ENCODE measurements at places on chromosomes 11 and 22.

DNA sequence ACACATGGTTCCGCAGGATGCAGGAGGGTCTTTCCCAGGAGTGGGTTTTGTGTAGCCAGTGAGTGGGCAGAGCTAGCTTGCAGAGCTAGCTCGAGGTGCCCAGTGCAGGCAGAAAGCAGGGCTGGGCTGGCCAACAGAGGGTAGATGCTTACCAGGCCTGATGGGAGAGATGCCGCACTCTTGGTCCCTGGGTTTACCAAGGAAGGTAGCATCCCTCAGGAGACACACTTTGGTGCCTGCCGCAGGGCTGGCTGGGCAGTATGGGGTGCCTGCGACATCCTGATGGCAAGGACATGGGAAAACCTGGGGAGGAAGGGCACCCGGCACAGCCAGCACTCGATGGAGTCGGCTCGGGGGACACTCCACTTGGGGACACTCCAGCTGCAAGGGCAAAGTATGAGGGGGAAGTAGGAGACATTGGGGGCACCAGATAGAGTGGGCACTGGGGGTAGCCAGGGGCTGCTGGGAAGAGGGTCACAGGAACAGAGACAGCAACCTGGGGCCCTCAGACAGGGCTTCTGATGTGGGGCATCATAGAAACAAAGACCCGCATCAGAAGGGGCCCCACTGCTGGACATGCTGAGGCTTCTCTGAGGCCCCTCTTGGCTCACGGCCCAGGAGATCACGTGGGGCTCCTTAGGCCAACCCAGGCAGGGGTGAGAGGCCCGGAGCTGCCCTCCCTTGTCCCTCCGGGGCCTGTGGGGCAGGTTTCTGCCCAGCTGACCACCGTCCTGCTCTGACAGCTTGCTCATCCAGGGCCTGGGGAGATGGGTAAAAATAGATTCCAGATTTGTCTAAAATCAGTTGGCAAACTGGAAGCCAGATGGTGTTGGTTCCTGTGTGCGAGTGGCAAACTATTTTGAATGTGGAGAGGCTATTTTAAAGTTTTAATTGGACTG is 89.8 kb downstream of the MORC2 start:
- ATAC-seq, result peak; percentile 65

GRCh38 chr11:73645972-73646631 is at the start of gene PLEKHB1:
Gene PLEKHB1 (plus strand): TSS chr11:73646581. CDS start chr11:73646609, 28 bp downstream.
- no peak for ATAC-seq

GRCh38 chr11:86140334-86140990 is 71.6 kb upstream of the PICALM start:
- ATAC-seq, result no peak

DNA sequence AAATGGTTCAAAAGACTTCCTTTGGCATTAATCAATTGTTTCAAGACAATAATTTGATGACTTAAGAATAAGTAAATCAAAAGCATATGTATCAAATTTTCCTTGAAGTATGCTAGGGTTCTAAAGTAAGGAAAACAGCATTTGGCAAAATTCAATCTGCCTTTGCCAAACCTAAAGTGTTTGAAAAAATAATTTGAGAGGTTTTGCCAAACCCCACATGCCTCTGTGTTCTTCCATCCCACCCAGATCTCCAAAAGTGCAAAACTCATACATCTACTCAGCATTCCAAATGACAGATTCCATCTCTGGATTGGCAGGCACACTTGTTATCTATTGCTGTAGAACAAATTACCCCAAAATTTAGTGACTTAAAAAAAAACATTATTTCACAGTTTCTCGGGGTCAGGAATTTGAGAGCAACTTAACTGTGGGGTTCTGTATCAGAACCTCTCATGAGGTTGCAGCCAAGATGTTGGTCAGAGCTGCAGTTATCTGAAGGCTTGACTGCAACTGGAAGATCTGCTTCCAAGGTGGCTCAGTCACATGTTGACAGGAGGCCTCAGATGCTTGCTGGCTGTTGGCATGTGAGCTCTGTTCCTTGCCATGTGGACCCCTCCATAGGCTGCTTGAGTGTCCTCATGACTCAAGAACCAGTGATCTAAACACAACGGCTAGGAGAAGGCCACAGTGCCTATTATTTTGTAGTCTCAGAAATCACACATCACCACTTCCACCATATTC is 100.6 kb upstream of the ARHGAP42 start:
- ATAC-seq, result no peak

DNA sequence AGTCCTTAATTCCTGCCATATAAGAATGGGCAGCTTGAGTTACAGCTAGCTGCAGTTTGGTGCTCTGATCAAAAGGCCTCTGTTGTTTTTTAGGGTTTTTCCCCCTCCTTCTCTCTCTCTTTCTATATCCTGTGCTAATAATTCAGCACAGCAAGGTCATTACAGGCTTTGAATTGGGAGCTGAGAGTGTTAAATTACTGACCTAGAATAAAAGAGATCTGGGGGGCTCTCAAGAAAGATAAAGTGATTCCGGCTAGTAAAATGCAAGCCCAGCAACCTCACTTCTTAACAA is 84.9 kb downstream of the CSTPP1 start:
- no peak for ATAC-seq

GRCh38 chr11:19853016-19853415 is 140.4 kb downstream of the NAV2 start:
- ATAC-seq, result no peak

DNA sequence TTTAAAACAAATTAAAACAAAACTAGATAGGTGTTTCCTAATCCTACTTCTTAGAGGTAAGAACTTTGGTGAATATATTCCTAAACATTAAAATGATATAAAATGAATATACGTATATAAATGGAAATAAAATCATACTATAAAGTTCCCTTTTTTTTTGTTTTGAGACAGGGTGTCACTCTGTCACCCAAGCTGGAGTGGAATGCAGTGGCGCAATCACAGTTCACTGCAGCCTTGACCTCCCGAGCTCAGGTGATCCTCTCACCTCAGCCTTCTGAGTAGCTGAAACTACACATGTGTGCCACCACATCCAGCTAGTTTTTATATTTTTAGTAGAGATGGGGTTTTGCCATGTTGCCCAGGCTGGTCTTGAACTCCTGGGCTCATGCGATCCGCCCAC is 44.9 kb downstream of the NPAT start:
- ATAC-seq, result no peak

GRCh38 chr22:36470162-36470993 is 11.1 kb downstream of the TXN2 start:
- peak; percentile 64 for ATAC-seq

GRCh38 chr11:27945348-27945747 is 162.6 kb downstream of the KIF18A start:
- ATAC-seq, result no peak

DNA sequence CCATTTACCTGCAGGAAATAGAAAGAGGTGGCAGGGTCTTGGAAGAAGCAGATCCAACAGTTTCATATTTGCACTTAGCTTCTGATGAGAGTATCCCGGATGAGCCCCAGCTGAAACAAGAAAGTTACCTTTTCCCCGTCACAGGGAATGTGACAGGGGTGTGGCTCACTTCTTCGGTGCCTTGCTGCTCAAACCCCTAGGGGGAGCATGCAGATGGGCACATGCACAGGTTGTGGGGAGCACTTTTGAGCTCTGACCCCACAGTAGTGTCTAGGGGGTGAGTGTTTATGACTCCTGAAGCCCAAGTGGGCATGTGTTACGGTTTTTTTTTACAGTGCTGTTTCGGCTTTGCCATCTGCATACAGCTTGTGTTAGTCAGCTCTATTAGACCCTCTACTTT is 1221.0 kb downstream of the JRKL start:
- ATAC-seq, result no peak

GRCh38 chr11:64971421-64972233 is at the start of gene MAJIN:
Gene MAJIN (minus strand): TSS chr11:64972108. CDS start chr11:64959405, 12,703 bp downstream.
- ATAC-seq, result peak; percentile 19

DNA sequence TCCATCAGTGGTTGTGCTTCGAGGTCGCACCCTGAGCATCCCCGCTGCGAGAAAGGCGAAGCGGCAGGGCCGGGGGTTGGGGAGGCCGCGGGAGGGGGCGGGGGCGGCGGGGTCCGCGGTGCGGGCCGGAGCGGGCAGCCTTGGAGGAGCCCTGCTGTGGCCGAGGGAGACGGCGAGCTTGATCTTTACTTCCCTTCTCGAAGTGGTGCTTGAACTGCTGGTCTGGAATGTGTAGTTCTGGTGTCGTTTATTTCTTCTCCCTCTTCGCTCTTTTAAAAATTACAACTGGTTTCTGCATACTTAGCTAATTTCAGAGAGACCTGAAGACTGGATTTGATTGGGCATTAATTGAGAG is 1.1 kb downstream of the APLP2 start:
- no peak for ATAC-seq

DNA sequence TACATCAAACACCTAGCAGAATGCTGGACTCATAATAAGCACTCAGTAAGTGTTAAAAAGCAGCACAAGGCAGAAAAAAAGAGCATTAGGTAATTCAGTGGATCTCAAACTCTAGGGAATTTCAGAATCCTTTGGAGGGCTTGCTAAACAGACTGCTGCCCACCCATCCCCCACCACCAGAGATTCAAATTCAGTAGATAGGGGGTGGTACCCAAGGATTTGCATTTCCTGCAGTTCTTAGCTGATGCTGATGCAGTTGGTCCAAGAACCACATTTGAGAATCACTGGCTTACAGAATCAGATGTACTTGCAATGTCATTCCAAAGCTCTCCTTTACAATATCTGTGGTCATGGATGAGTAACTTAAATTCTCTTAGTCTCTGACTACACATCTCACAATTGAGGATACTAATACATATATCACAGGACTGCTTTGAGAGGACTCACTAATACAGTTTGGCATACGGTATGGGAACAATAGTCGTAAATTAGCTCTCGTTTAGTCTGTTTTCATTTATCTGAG is 664.5 kb downstream of the KCNA4 start:
- ATAC-seq, result no peak

- ATAC-seq, result no peak
Observed at GRCh38 chr22:37126882-37127281, 17.4 kb upstream of the TMPRSS6 start.

DNA sequence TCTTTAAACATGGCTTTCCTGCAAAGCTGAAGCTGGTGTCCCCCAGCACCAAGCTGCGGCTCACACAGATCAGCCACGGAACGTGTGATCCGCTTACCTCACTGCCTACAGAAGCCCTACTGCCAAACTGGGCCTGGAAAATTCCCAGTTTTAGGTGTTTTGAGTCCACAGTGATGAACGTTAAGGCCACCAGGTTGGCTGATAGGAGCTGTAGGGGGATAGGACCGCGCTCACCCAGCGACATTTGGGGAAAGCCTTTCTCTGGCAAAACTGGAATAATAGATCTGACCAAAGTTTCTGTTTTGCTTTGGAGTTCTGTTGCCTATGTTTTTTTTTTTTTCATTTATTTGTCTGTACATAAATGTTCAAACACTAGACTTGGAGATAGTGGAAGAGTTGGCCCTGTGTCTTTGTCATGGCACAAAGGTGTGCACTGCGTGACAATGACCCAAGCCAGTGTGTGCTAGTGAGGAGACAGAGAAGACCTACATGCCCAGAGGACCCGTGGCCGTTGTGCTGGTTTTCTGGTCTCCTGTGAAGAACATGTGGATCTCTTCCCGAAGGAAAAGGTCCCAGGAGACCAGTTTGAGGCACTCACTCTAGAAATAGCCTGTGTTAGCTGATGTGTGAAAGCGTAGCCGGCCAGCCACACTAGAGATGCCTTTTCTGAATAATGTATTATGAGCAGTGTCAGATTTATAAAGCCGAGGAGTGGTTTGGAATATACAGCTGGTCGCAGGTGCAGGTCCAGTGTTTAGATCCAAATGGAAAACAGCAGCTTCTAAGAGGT is 15.0 kb downstream of the ASPHD2 start:
- no peak for ATAC-seq

GRCh38 chr11:93614173-93614722 is 47.2 kb upstream of the CEP295 start:
- ATAC-seq, result no peak

- no peak for ATAC-seq
Observed at GRCh38 chr22:40867109-40867508, 5.2 kb upstream of the DNAJB7 start.

GRCh38 chr11:78982473-78982872 is 407.8 kb upstream of the NARS2 start:
- no peak for ATAC-seq

DNA sequence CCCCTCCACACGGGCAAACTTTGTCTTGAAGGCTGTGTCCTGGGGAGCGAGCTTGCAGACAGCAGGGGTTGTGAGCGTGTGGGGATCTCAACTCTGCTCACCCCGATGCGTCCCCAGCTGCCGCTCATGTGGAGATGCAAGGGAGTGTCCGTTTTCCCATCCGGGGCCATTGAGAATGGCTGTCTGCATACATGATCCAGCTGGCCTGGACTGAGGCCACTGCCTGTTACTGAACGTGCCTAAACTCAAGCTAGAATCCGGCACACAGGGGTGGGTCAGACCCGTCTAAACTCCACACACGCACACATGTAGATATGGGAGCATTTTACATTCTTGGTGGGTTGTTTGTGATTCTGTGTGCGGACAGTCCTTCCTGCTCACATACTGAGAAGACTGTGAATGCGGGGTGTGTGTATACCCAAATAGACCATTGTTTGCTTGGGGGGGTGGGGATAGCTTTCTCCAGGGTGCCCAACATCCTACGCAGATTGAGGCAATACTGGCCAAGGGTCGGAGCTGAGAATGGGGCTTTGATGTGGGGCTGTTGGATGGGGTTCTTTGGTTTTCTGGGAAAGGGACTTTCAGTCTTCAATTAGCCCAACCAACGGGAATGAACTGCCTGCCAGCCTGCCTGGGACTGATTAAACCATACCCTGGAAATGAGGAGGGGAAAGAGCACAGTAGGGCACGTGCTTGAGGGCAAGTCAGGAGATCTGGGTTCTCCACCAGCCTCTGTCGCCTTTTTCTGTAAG is 60.4 kb downstream of the ST3GAL4 start:
- no peak for ATAC-seq

GRCh38 chr11:64777449-64778222 is 706 bp downstream of the SF1 start:
- ATAC-seq, result peak; percentile 3

- ATAC-seq, result no peak
Observed at GRCh38 chr22:27755521-27756211, 45.9 kb downstream of the MN1 start.

DNA sequence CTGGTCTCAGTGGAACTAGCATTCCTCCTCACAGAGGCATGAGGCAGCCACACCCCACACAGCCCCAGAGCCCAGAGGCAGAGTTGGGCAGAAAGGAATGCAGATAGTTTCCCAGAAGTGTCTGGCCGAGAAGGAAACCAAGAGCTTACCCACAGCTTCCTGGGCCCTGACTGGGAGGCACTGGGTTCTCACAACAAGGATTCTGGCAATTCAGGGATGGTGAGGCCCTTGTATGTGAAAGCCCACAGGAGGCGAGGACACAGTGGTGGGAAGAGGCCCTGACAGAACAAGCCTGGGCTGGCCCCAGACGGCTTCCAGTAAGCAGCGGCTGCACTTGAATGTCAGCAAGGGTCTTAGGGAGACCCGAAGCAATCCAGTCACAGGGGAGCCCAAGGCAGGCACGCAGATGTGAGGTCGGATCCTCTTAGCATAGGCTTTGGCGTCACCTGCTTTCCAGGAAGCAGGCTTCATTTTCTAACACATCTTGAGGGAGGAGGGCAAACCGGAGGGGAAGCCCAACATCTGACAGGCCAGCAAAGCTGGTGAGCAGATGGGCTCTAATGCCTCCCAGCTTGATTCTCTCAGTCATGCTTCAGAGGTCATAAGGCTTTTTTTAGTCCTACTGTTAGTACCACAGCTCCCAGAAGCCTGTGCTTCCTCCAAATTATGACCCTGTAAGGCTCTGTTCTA is 78.3 kb upstream of the AKIP1 start:
- peak; percentile 83 for ATAC-seq

GRCh38 chr22:35505399-35506258 is 35.0 kb upstream of the RASD2 start:
- ATAC-seq, result peak; percentile 8

GRCh38 chr22:33354928-33355327 is 296.7 kb upstream of the SYN3 start:
- ATAC-seq, result no peak

Measured in motor neuron (in vitro differentiated cells).